Fibroblast of skin of right quadriceps (primary cell): ENCODE measurements at places on chromosomes 5 and 9.
A peak's percentile ranks its signal among the peaks of the same experiment; 100 is the strongest.

DNA sequence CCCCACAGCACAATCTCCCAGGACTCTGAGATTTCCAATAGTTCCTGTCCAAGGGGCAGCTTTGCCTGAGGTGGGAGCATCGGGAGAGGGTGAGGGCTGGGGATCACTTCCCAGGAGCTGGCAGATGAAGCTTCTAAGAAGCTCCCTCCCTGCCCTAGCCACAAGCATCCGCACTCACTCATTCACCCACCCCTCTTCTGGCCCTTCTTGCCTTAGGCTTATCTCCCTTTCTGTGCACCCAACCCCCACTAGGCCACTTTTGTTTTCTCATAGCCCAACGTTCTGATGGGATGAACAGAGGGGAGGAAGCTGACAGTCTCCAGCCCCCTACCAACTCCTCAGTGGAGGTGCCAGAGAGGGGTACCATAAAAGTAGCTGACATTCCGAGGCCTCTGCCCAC lies 3.7 kb upstream of the PCDH1 start:
- no peak for DNase-seq

GRCh38 chr9:123608104-123608503 lies 252.1 kb downstream of the CRB2 start:
- no peak for DNase-seq

GRCh38 chr9:112820881-112821280 lies 69.8 kb downstream of the SLC46A2 start:
- DNase-seq: peak; percentile 95

DNA sequence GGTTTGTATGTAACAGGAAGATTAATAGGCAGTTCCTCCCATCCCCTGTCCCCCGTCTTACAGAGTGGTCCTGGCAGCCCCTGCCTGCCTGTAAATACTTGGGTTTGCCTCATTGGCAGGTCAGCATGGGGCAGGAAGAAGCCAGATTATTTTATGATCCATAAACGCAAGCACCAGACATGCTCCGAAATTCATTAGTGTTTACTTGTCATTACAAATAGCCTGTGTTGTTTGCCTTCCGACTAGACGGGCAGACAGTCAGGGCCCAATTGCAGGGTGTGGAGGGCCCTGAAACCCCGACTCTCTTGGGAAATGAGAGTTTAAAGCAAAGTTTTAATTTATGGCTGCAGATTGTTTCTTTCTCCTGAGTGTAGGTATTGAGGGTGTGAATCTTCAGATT lies 97.2 kb downstream of the RALGPS1 start:
- DNase-seq: no peak

- no peak for DNase-seq
Measured at GRCh38 chr5:129341306-129341705, 118.8 kb upstream of the ADAMTS19 start.

DNA sequence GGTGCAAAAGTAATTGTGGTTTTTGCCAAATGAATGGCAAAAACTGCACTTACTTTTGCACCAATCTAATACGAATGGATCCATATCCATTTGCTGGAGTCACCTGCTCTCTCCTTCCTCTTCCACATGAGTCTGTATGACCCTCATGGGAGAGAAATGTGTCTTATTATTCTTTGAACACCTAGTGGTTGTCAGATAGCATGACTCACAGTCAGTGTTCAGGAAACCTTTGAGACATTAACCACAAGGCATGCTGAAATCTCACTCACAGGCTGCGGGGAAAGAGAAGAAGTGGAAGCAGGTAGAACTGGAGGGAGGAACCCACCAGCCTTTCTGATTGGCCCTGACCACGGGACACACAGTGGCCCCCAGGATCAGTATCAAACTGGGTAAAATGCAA lies 222.8 kb upstream of the KLF4 start:
- peak; percentile 57 for DNase-seq

DNA sequence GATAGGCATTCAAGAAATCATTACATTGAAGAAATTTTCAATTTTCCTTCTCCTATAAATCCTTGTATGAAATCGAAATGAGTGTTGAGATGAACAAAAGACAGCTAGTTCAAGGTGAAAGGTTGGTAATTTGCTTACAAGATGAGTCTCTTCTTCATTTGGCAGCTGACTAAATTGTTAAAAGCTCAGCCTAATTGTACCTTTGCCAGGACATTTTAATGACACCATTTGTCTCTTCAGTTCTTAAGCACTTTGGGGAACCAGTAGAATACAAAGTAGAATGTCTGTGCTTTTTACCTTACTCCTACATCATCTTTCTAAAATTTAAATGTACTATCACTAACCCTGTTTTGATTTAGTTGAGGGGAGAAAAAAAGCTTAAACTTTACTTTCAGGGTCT lies 59.4 kb downstream of the GRAMD2B start:
- no peak for DNase-seq

DNA sequence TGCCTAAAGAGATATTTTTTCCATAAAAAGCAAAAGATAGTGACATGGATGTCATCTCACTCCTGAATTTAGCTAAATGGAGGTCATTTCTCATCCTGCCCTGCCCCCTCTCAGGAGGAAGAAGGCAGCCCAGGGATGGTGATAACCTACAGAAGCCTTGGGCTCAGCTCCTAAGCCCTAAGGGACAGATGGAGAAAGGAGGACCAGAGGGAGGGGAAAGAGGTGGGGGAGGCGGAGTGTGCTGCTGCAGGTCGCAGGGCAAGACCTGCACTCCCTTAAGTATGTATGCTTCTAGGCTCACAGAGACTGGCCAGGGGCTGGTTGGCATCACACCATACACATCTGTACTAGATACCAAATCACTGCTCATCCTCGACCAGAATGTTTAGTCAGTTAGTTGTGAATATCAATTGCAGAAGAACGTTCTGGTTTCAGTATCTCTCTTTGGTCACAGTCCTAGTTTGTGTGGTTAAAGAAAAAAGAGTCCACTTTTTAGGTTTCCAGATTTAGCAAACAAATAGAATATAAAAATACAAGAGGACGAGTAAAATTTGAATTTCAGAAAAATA lies 18.4 kb upstream of the CDKN2AIPNL start:
- DNase-seq: no peak

DNA sequence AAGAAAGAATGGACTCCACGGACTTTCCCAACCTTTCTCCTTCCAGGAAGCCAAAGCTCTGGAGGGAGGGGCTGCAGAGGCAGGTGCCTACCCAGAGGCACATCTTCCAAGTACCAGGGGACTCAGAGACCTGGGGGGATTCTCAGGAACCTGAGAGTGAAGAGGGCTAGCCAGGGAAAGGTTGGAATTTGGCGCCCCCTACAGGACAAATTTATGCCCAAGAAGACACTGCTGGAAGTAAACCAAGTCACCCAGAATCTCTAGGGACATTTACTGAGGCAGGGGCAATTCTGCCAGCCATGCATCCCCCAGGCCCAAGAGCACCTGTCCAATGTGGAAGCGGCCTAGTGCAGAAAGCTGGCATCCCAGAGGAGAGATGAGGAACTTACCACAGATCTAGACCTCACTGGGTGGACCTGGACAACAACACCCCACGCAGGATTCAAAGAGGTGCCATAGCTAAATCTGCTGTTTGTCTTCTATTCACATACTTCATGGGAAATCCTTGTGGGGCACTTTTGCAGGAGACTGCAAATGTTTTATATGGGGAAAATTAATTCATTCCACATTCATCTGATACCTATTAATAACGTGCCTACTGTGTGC lies 25.9 kb upstream of the IDNK start:
- peak; percentile 38 for DNase-seq

GRCh38 chr5:57302164-57302563 lies 128.3 kb downstream of the GPBP1 start:
- DNase-seq: peak; percentile 40

- DNase-seq: no peak
Measured at GRCh38 chr9:136380381-136380780, 6.9 kb upstream of the CARD9 start.

DNA sequence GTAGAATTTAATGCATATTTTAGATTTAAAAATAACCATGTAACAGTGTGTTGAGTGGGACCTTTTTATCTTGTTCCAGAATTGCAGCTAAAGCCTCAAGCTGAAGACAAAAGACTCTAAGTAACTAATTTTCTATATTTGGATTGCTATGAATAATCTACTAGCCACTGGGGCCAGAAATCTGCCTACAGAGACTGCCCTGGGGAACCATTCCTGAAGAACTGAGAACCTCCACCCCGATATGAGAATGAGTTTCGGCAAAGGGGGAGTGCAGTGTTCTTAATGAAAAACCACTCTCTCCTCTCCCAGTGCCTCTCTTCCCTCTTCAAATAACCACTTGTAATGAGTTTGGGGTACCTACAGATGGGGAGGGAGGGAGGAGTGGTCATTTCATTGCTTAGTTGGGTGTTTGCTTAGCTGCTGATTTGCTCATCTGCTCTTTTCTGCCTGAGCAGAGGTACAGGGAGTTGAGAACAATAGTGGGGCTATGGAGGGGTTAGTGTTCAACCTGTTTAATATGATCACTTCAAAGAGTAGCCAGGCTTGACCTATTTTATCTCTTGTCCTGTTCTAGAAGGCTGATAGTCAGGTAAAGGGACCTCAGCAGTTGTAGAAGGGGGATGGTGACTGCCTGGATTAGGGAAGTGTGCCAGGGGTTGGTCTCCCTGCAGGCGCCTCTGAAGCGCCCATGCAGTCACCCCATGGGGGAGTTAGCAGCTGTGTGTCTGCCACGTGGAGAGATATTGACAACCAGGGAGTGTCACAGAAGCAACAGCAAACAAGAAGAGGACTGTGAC lies 47.7 kb downstream of the ATG10 start:
- no peak for DNase-seq

GRCh38 chr9:93636667-93637066 lies 60.3 kb downstream of the PHF2 start:
- no peak for DNase-seq

DNA sequence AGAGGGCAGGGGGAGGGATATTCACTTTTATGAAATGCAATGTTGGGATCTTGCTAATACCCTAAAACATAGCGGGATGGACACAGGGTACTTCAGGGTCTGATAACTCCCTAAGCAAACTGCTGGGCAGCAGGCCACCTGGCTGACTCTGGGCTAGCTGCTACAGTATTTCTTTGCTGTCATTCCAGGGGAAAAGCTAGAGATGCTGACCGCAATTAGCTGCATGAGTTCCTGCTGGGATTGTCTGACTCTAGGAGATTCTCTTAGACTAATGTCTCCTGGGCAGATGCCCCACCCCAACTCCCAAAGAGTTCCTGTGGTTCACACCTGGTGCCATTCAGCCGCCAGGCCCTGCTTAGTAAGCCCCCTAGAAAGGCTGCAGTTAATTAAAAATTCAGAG lies 69.9 kb downstream of the PSAT1 start:
- DNase-seq: no peak

DNA sequence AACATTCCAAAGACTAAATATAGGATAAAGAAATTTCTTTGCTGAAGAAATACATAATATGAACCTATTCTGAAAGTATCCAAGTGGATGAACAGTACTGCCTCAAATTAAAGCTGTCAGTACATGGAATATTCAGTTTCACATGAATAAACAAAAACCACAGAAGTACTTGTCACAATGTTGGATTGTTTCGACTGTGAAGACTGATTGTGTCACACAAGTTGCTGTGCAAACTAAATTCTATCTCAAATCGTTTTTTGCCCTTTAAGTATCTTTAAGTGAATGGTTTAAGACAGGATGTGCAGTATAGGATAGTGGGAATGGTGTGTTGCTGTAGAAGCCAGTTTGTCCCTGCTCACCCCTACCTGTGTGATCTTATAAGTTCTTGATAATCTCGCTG lies 137.4 kb upstream of the OTULINL start:
- DNase-seq: no peak

- no peak for DNase-seq
Measured at GRCh38 chr9:110928599-110928998, 109.7 kb downstream of the LPAR1 start.

GRCh38 chr9:4430432-4431261 lies 59.6 kb upstream of the SLC1A1 start:
- no peak for DNase-seq

DNA sequence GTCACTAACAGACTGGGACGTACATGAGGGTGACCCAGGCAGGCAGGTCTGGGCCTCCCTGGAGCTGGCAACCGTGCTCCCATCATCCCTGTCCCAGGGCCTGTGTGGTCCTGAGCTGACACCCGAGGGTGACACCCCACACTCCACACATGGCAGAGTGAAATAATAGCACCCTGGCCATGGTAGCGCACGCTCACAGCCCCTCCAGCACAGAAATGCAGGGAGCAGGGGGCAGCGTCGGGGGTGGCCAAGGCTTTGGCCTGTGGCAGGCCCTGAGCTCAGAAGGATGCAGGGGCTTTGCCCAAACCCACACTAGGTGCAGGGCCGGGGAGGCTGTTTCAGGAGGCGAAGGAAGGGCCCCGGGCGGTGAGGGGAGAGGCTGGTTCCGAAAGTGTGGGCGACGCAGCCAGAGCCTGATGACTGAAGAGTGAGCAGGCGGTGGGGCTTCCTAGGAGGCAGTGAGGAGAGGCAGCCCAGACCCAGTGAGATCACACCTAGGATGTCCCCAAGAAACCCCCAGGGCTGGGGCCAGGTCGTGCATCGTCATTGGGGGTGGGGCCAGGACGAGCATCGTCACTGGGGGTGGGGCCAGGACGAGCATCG lies 12.9 kb downstream of the OR2V2 start:
- DNase-seq: peak; percentile 52

DNA sequence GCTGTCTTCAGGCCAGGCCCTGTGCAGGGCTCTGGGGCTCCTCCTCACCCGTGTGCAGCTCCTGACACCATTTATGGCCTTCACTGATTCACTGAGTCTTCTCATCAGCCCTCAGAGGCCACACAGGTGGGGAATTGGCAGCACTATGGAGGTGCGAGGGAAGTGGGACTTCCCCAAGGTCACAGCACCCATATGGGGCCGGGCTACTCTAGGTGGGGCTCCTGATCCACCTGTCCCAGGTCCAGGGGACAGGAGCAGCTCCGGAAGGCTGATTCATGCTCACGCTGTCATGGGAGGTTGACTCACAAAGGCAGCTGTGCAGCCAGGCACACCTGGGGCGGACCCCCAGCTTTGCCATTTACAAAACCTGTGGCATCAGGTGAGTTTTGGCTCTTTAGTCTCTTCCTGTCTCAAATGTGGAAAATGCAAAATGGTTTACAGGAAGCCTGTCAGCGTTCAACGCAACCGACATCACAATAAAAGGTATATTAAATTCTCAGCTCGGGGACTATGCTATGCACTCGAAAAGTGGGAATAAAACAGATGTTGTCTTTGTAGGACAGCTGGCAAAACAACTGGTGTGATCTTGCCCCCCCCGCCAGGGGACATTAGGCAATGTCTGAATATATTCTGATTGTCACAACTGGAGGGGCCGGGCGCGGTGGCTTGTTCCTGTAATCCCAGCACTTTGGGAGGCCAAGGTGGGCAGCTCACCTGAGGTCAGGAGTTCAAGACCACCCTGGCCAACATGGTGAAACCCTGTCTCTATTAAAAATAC lies 15.0 kb downstream of the NAIF1 start:
- DNase-seq: no peak

DNA sequence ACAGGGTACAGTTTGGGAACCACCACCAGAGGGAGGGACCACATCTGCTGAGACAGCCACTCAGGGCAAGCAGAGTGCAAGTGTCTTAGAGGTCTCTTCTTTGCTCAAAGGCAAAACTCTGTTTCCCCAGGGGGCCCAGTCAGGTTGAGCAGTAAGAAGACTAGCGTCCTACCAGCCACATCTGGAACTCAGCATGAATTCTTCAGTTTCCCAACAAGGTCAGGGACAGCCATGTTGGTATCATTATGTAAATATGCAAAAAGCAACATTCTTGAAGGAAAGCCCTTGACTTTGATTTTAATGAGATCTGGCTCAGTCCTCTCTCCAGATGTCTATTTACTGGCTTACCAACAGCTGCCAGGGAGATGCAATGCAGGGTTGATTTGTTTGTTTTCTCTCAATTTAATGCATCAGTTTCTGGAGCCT lies 46.7 kb downstream of the TGFBI start:
- DNase-seq: peak; percentile 62

- DNase-seq: no peak
Measured at GRCh38 chr5:133820507-133820906, 147.9 kb downstream of the C5orf15 start.
